ENCODE measurements at places on chromosomes 5 and 9.

DNA sequence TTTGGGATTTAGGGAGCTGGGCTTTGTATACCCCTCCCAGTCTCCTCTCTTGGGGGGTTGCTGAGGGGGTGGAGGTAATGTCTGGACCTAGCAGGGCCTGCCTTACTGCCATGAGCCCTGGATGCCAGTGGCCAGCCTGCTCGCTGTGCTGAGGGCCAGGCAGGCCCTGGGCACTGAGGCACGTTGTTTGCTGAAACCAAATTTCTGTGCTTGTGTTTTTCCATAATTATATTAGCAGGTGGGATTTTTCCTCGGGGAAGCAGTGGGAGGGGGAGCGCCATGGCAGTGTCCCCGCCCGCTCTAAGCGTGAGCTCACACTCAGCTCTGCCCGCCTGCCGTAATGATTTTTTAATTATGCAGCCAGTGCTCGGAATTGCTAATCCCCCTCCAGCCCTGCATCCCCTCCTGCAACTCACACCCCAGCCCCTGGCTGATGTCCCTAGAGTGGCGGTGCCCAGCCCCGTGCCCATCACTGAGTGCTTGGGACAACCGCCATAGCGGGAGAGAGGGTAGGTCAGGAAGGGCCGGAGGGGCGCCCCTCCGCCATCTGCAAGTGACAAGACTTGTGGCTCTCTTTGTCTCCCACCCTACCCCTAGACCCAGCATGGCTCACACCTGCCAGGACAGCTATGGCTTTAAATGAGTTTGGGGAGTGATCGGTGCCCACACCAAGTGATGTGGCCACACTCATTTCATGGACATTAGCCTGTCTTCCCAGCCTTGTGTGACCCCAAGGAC lies 20.9 kb downstream of the CXXC5 start:
- no peak for DNase-seq

GRCh38 chr9:134335061-134335460 lies 8.8 kb downstream of the RXRA start:
- no peak for DNase-seq

DNA sequence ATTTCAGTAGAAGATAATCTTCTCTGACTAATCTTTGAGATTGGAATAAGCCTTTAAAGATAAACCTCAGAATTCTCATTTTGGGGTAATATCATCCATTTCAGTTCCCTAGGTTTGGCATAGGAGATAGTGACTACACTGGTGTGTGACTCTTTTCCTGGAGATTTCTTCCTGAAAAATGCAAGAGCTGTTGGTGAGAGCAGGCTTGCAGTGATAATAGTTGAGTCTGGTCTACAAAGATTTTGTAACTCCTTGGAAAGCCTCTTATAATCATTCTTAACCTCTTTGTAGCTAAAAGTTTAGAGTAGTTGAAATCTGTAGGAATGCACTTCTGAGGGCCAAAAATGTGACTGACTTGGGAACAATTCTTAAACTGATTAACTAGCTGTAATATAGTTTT lies 23.4 kb downstream of the RANBP17 start:
- DNase-seq: no peak

DNA sequence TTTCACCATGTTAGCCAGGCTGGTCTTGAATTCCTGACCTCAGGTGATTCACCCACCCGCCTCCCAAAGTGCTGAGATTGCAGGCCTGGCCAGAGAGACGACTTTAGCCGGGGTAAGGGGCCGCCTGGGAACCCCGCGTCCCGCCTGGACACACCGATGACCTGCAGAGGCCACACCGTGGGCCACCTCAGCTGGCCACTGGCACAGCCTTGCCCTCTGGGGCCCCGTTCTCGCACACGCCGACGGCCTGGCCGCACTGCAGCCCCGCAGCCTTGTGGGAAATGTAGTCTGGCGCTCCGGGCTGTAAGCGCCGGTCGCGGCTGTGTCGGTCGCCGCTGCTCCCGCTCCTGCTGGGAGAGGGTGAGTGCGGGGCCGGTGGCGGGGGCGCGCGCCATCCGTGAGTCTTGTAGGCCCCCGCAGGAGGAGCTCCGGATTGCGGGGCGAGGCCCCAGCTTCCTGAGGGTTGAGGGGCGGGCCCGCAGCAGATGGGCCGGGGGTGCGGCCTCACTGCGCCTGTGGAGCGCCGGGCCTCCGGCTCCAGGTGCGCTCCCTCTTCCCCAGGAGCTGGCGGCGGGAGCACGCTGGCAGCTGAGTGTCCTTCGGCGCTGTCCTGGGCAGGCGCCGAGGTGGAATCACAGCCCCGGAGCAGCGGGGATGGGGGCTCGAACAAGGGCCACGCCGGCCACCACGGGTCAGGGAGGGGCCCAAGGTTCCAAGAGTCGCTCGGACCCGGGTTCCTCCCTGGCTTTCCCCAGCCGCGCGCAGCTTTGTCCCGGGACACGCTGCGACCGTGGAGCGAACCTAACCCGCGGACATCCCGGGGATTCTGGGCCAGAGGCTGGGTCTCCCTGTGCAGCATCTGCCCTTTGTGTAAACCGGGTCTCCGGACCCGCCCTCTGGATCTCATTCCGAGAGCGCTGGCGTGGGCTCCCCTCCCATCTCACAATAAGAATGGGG lies at the start of gene ZFP2:
ZFP2 (plus strand) TSS at position 299 of the 957 bp plus-strand sequence. CDS start 35,401 bp downstream, outside the sequence.
- DNase-seq: peak; percentile 6

DNA sequence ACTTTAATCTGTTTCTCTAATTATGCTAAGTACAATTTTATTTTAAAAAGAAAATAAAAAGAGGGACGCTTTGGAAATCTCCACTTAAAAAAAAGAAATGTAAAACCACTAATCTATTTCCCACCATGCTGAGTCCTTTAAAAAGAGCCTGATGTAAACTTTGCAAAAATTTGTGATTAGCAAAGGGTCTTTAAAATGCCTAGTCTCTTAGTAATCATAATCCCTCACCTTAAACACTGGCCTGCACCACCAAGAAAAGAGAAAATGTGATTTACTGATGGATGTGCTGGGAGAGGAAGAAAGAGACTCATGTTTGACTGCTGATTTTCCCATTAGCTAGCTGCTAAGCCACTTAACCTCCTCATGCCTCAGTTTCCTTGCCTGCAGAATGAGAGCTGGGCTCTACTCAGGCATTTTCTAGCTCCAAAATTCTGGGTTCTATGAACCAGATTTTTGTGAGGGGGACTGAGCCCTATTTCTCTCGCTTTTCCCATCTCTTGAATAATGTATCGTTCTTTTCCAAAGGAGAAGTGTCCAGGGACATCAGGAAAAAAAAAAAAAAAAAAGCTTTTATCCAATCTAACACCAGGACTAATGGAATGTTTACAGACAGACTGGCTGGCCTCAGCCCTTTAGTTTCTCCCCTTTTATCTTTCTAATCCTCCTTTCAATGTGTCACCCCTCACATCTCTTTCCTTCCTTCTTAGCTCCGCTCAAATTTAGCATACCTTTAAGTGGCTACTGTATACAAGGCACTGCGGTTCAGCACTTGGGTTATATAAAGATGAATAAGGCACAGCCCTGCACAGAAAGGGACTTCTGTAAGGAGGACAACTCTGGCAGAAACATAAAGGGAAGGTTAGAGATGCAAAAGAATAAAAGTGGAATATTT lies 312.4 kb downstream of the ARL15 start:
- DNase-seq: no peak

DNA sequence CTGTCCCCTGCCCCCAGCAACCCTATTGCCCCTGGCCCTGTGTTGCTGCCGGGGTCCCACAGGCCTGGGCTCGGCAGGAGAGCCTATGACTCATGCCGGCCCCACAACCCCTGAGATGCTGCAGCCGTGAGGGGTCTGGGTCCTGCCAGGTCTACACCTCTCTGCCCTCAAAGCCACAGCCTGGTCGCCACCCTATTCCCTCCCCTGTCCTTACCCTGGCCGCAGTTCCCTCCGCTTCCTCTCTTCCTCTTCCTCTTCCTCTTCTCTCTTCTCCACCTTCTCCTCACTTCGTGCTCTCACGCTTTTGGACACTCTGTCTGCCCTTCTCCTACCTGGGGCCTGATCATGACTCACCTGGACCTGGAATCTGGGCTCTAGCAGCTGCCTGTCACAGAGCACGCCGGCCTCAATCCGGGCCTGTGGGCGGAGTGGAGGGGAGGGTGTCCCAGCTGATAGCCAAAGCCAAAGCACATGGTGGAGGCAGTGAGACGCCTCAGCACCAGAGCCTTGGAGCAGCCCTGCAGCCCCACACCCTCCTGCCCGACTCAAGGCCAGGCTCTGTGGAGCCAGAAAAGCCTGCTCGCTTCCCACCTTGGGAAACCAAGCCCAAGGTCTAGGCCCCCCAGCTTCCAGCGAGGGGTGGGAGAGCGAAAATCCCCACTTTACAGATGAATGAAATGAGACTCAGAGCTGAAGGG lies 26.8 kb upstream of the CSF1R start:
- DNase-seq: no peak

- no peak for DNase-seq
Observed at GRCh38 chr5:159210210-159210661, 883 bp upstream of the RNF145 start.

DNA sequence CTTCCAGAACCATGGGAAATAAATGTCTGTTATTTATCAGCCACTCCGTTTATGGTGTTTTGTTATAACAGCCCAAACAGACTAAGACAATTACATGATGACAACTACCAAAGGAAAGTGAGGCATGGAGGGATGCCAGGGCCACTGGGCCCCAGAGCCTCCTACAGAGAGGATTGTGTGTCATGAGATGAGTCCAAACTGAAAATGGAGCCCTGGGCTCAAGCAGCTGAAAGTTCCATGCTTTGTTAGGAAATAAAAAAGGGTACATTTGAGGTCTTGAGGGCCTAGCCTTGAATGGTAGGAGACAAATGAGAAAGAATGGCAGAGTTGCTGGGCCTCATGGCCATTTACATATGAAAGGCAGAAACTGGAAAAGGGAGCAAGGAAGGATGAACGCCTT lies 586.5 kb downstream of the CETN3 start:
- no peak for DNase-seq

DNA sequence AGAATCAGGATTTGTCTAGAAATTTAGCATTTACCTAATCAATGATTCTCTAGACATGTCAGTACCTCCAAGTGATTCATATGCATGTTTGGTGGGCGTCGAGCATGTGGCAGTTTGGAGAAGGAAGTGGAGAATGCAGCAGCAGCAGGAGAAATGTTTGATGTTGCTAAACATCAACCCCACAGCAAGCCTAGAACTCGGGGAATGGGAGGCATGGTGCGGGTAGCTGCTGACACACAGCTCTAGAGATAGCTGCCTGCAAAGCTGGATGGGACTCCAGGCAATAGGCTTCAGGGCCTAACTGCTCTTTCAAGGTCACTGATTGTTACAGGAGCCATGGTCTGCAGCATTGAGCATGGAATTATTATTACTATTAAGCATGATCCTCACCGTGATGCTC lies 137.3 kb downstream of the DOCK8 start:
- DNase-seq: no peak

DNA sequence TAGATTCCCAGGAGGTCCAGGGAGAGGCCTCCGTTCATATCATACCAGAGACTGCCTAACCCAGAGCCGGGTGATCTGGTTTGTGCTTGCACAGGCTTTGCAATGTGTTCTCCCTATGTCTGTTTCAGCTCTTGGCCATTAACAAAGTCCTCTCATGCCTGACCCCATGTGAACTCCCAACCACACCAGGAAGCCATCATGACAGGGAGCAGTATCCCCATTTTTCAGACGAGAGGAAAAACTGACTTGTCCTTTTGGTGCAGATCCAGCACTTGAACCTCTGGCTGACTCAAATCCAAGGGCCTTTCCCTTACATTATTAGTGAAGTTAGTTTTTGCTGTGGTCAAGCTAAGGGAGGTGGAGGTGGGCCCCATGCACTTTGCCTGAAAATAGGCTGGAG lies 58.4 kb downstream of the TEX10 start:
- no peak for DNase-seq

GRCh38 chr5:38600329-38601045 lies 44.0 kb upstream of the LIFR start:
- DNase-seq: no peak

DNA sequence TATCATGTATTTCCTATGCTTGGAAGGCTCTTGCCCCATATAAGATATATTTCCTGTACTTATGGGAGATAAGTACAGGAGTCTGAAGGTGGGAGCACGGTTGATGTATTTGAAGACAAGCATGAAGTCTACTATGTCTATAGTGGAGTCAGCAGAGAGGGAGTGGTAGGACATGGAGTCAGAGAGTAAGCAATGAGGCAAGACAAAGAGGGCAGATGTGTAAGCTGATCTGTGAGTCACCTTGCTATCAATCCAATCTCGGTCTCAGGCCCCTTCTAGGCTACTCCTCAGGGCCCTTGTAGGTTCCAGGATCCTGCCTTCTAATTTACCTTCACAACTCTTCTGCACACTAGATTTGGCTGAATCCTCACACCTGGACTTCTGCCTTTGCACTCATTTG lies 105.5 kb downstream of the MACIR start:
- no peak for DNase-seq

- DNase-seq: no peak
Observed at GRCh38 chr9:83435301-83435700, 102.9 kb downstream of the FRMD3 start.

- no peak for DNase-seq
Observed at GRCh38 chr5:74192606-74193299, 447.8 kb downstream of the ENC1 start.

DNA sequence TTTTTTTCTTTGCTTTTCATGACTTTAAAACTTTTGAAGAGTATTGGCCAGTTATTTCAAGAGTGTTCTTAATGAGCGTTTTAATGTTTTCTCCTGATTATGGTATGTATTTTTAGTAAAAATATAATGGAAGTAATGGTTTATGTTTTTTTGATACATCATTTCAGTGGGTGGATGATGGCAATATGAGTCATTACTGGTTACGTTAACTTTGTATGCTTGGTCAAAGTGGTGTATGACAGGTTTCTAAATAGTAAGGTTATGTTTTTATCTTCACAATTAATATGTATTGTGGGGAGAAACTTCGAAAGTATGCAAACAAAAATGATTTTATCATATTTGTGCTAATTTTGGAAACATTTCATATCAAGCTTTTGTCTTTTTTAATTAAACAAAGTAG lies 176.7 kb upstream of the PRDM9 start:
- no peak for DNase-seq

DNA sequence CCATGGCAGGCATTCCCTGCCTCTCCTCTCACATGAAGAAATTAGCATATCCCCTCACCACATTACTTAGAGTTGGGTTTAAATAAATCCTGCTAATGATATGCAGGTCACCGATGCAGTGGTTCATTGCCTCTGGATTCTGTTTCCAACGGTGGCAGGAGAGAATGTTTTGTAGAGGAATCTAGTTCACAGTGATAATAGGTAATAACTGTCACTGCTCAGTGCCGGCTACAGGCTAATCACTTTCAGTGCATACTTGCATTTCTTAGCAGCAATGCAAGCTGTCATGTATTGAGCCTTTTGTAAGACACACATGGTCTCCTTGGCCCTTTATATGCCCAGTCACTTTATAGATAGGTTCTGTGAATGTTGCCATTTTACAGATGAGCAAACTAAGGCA lies 59.5 kb upstream of the INSYN2B start:
- DNase-seq: no peak

DNA sequence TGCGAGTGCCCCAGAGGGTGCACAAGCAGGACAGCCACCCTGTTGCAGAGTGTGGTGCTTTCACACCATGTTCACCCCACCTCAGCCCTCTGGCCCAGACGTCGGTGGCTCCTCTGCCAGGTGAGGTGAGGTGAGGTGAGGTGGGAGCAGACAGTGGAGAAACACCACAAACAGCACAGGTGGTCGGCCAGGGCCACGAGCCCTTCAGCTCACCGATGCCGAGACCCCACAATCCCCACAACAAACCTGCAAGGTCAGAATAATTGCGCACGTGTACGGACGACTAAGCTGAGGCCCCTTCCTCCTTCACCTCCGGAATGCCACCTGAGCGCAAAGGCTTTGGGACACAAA lies 10.5 kb downstream of the BRD3 start:
- no peak for DNase-seq
